Camera-type eye (tissue), 1 donor: ENCODE measurements at places on chromosomes 3 and 15. TPM values are rescaled to one million over a fixed set of nuclear protein-coding genes. Genes with fewer than 3 reads are reported as not detected.

The CACNA2D3 gene
- total RNA-seq = 4.9 TPM

The ATP1B3 gene
- total RNA-seq = 47.9 TPM

The CRYBG3 gene
- total RNA-seq = 119 TPM

The ADPGK gene
- 62.0 TPM for total RNA-seq

The SST gene
- total RNA-seq = not detected

The AP2M1 gene
- 273 TPM for total RNA-seq

The SEMA3G gene
- 9.6 TPM for total RNA-seq

The EPHB3 gene
- 32.2 TPM for total RNA-seq

The KLHL18 gene
- 44.2 TPM for total RNA-seq

The SLC27A2 gene
- total RNA-seq = 10.4 TPM

The KIF15 gene
- 10.6 TPM for total RNA-seq

The PLA1A gene
- total RNA-seq = 1.3 TPM
